ENCODE measurements at places on chromosomes 4 and X. TPM values are rescaled to one million over a fixed set of nuclear protein-coding genes. Genes with fewer than 3 reads are reported as not detected.
A peak's percentile ranks its signal among the peaks of the same experiment; 100 is the strongest.

- no peaks in the 10 kb centered on the region for H3K27me3 ChIP-seq
- no peaks in the 10 kb centered on the region for H3K4me1 ChIP-seq
- peaks cover 7% of the 10 kb centered on the region for H3K36me3 ChIP-seq
- no peak overlapping the region for H3K4me3 ChIP-seq
Measured at GRCh38 chrX:136028383-136028984, 43.2 kb downstream of the SLC9A6 start.

The QRFPR gene
- not detected for total RNA-seq

GRCh38 chr4:186725469-186726425 lies 2.1 kb upstream of the FAT1 start:
- DNase-seq, result peak; percentile 54
- peaks cover 6% of the 10 kb centered on the region for H3K36me3 ChIP-seq
- H3K27me3 ChIP-seq, result peaks cover 47% of the 10 kb centered on the region
- no peak overlapping the region for H3K4me3 ChIP-seq
- H3K27ac ChIP-seq, result peak overlapping the region; percentile 34

DNA sequence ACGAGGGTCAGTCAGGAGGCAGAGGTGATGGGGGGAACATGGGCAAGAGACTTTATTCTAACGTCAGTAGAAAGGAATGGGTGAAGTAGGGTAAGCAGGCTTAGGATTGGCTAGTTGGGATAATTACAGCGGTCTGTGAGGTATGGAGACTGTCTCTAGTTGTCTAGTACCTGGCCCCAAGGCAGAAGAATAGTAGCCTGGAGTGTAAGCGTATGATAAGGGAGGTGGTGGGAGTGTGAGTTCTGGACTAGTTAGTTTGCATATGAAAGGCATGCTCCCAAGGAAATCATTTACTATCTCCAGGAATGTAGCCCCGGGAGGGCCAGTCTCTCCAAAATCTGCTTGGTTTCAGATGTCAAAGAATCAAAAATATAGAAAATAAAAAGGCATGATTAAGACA lies 219.6 kb upstream of the ANXA3 start:
- H3K36me3 ChIP-seq, result no peaks in the 10 kb centered on the region
- H3K27me3 ChIP-seq, result peaks cover 21% of the 10 kb centered on the region
- no peaks in the 10 kb centered on the region for H3K4me1 ChIP-seq
- H3K4me3 ChIP-seq, result no peak overlapping the region

Measured in activated CD4-positive, alpha-beta T cell treated with anti-CD3 and anti-CD28 coated beads, Interleukin-2, amount 10 ng/mL, durations not matched to agents 24 days and 14 days (primary cell).